ENCODE measurements at places on chromosomes 7 and 10.

GRCh38 chr7:18302097-18302496 is 193.5 kb upstream of the HDAC9 start:
- no peak for DNase-seq

DNA sequence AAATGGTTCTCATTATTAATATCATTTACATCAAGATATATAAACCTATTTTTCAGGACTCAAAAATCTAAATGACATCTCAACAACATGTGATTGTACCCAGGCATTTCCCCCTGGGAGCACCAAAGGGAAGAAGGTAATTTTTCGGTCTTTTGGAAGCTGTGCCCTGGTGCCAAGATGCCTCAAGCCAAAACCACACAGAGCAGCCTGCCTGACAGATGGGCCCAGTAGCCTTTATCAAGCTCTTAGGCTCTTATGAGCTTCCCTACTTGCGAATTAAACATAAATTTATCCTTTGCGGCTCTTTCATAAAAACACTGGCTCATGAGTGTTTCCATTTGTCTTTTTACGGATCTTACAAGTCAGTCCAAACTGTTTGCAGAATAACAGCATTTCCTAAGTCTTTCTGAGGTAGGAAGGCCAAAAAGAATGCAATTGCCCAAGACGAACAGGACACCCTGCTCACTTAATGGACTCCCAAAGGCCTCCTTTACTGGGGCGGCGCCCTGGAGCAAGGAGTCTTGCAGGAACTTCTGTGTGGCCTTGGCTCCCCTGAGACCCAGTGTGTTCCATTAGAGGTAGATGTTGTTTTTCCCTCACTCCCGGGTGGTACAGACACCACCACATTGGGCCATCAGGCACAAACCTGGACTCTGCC is 4.1 kb upstream of the RASSF4 start:
- no peak for DNase-seq

- DNase-seq: no peak
Measured at GRCh38 chr10:88212069-88212468, 348.6 kb downstream of the PTEN start.

DNA sequence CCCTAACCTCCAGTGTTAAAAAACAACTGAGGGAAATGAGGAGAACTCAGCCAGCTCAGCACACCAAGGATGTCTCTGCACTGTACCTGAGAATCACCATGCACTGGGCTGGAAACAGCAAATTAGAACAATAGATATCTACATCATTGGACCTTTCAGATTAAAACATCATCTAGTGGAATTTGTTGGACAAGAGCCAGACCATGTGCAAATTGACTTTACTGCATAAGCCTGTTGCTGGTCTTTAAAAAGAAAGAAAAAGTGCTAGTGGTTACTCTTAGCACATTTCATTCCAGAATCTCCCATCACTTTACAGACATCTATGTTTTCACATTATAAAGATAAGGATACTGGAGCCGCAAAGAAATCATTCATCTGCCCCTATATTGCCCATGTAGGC is 75.4 kb downstream of the FGFR2 start:
- no peak for DNase-seq

- no peak for DNase-seq
Measured at GRCh38 chr7:135713836-135714470, 14.0 kb downstream of the SLC13A4 start.

- DNase-seq: no peak
Measured at GRCh38 chr10:124694481-124695220, 49.5 kb downstream of the FAM53B start.

GRCh38 chr10:23479798-23480473 is 41.1 kb downstream of the OTUD1 start:
- DNase-seq: no peak

- DNase-seq: no peak
Measured at GRCh38 chr10:130900441-130901160, 410.9 kb downstream of the TCERG1L start.

GRCh38 chr7:46651561-46652088 is 730.6 kb upstream of the IGFBP3 start:
- DNase-seq: peak; percentile 75

DNA sequence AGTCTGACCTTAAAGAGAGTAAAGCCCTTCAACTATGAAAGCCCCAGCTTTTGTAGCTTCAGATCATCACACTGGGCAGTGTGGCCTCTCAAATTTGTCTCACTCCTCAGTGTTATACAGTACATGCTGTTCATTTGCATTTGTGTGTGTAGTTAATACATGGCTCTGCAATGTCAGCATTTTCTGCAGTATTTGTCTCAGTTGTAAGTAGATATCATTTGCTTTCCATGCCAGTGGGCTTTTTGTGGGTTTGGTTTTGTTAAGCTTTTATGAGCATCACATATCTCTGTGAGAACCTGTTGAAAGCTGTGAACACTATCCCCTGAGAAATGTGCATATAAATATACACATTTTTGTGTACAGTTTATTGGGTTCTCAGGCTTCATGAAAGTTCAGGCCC is 57.0 kb downstream of the ZNF277 start:
- no peak for DNase-seq

Data from GM12865 (cell line).